T-cell (primary cell): ENCODE measurements at places on chromosomes 12 and 14. TPM values are rescaled to one million over a fixed set of nuclear protein-coding genes. Genes with fewer than 3 reads are reported as not detected.

The DMAC2L gene
- total RNA-seq: 19.0 TPM

The FBLN5 gene
- total RNA-seq: 9.9 TPM

GRCh38 chr14:90720336-90720735 lies 95.9 kb downstream of the TTC7B start:
- DNase-seq: no peak

The CCDC175 gene
- not detected for total RNA-seq

The STYK1 gene
- total RNA-seq: 0.33 TPM
